ENCODE measurements at places on chromosomes 1 and 21. TPM values are rescaled to one million over a fixed set of nuclear protein-coding genes. Genes with fewer than 3 reads are reported as not detected.

The CYP4A11 gene
- total RNA-seq, result 0.15 TPM

- no peak for DNase-seq
Observed at GRCh38 chr1:66380452-66381212, 153.3 kb upstream of the SGIP1 start.

The MAEL gene
- total RNA-seq, result not detected

The ICOSLG gene
- total RNA-seq, result 3.1 TPM

- DNase-seq, result no peak
Observed at GRCh38 chr1:24929398-24930259, 447 bp downstream of the RUNX3 start.

DNA sequence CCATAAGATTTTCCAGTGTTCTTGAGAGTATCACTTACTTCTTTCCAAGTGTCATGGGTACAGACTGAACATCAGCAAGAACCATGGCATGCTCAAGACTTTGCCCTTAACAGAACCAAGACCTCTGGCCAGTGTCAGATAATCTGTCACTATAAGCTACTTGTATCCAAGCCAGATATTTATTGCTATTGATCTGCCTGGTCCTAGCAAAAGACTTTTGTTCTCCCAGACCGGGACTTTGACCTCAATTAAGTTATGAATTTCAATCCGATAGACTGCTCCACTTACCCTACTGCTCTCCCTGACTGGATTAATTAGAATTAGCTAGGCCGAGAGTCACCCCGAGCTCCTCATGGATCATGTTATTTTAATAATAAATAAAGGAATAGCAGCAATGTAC, 129.6 kb downstream of the ACBD6 start:
- no peak for DNase-seq

All from aorta (tissue), 5 donors.